Stimulated activated CD8-positive, alpha-beta memory T cell treated with anti-CD3 and anti-CD28 coated beads, Interleukin-15, amount 100 ng/mL, for 1 hour (primary cell): ENCODE measurements at places on chromosomes 7 and 10.

DNA sequence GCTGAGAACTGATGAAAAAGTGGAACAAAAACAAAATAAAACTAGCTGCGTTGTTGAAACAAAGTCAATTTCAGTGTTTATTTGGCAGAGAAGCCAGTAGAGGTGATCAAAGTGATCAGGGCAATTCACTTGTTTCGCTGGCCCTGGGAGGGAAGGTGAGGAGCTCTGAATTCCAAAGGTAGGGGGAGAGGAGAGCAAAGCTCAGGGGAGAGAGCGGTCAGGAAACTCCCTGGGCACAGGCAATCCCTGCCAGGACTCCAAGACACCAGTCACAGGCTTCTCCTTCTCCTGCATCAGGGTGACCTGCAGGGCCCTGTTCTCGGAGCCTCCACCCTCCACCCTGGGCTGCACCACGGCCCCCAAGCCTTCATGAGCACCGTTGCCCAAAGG, 6.8 kb upstream of the KIAA1217 start:
- no peak for DNase-seq

DNA sequence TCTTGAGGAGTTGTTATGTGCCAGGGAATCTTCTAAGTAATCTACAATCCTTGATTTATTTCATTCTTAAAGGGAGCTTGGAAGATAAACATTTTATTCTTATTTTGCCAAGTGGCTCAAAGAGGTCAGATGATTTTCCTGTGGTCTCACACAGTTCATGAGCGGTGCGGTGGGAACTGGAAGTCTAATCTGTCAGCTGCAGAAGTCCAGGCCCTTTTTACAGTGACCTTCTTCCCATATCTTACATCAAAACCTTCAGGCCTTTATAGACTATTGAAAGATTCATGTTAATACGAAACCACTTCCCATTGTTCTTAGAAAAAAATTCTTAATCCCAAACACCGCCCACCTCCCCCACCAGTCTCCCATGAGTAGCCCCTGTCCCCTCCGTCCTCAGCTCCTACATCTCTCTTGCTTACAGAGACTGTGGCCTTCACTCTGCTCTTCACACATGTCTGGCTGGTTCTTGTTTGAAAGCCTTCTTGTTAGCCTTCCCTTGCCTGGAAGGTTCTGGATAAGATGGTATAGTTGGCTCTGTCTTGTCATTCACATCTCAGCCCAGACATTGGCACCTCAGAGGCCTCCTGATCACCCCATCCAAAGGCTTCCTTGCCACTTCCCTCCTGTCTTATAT, 61.5 kb downstream of the ITGA8 start:
- no peak for DNase-seq

DNA sequence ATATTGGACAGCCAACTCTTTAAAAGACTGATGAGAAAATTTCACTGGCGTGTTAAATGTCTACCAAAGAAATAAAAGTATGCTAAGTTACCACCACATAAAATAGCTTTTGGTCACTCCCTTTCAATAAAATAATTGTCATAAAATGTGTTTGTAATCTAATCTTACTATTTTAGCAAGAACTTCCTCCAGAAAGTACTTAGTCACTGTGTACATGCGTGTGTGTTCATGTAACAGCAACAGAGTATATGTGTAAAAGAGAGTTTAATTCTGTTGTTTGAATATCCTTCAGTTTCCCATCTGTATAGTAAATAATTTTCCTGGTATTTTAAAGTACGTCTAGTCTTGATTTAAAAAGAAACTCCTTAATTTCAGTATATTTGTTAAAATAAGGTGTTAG, 35.0 kb upstream of the WASL start:
- no peak for DNase-seq

- DNase-seq = no peak
Measured at GRCh38 chr10:76113952-76114351, 682.5 kb downstream of the LRMDA start.

DNA sequence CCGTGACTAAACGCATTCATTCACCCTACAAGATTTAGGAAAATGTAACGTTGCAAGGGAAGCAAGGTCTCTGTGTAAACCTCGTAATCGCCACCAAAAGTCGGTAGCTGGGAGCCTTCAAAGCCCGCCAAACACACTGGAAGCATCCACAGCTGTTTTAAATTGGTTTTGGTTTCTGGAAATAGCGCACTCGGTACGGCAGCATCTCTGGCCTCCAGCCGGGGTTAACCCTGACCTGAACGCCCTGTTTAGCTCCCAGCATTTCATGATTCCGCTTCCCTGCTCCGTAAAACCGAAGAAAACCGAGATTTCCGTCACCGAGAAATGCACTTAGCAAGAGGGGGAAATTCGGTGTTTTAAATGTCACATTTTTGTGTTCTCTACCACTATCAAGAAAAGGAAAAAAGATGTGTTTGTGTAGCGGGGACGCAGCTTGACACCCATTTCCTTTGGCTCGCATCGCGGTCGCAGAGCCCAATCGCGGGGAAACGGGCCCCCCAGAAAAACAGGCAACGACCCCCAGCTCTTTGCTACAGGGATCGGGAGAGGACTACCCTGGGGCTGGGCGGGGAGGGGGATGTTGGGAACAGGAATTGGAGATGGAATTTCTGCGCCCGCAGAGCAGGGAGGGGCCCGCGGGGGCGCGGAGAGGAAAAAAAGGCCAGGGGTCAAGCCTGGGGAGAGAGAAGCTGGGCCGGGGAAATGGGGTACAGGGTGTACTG, 646 bp downstream of the SGCE start:
- no peak for DNase-seq

DNA sequence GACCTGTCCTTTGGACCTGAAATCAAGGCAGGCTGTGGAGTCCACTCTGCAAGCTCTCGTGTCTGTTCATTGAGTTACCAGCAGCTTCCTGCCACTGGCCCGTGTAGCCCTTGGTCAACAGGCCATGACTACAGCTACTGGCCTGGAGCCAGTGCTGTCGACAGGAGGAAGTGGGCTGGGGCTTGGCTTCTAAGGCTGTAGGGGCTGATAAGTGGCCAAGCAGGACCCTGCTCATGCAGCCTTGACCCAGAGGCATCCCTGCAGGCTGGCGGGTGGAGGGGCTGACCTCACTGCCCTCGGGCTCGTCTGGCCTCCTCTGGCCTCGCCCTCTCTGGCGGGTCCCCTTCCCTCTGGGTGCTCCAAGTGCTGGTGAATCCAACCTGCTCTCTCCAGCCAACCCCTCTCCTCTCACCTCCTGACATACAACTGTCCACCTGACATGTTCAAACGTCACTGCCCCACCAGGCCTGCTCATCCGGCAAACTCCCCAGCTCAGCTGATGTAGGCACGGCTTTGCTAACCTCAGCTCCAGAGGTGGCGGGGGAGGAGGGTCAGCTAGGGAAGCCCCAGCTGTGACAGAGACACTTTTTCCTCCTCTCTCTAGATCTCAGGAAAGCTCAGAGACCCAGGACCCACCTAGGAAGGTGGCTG, 188.6 kb upstream of the LYZL2 start:
- DNase-seq = no peak

DNA sequence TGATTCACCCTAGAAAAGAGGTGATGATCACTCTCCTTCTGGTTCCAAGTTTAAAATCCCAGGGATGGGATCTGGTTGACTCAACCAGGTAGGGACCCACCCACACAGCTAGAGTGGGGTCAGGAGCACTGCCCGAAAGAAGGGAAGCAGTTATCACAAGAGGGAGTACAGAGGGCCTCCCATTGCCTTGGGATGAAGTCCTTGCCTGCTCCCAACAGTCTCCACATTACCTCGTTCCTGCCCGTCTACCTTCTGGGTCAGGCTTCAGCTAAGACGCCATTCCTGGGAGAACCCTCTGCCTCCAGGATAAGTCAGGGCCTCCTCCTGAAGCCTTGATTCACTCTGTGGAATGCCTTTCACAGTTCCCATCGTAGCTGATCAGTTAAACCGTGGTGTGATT, 23.8 kb downstream of the ZMIZ2 start:
- DNase-seq = no peak

GRCh38 chr7:54946764-54947163, 72.1 kb upstream of the EGFR start:
- DNase-seq = no peak

- no peak for DNase-seq
Measured at GRCh38 chr10:14665304-14665703, 109.4 kb downstream of the FAM107B start.

GRCh38 chr7:109003742-109004141, 434.1 kb downstream of the DNAJB9 start:
- no peak for DNase-seq

DNA sequence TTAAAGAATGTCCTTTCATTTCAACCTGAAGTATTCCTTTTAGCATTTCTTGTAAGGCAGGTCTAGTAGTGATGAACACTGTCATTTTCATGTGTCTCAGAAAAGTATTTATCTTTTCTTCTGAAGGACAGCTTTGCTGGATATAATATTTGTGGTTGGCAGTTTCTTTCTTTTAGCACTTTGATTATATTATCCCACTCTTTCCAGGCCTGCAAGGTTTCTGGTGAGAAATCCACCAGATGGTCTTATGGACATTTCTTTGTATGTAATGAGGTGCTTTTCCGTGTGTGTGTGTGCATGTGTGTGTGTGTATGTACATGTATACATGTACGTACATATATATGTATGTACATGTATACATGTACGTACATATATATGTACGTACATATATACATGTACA, 7.3 kb downstream of the CASP7 start:
- DNase-seq = no peak
